ENCODE measurements at places on chromosomes 16 and 17.

- DNase-seq, result no peak
Measured at GRCh38 chr16:25501530-25502255, 190.1 kb upstream of the HS3ST4 start.

GRCh38 chr17:50149091-50149416 is 1.4 kb downstream of the PPP1R9B start:
- DNase-seq, result no peak

GRCh38 chr16:24837969-24838368 is 7.8 kb upstream of the SLC5A11 start:
- no peak for DNase-seq

GRCh38 chr16:69669577-69669976 is 56.8 kb downstream of the NQO1 start:
- DNase-seq, result no peak

- DNase-seq, result no peak
Measured at GRCh38 chr17:29571883-29572681, 3.6 kb downstream of the TP53I13 start.

- no peak for DNase-seq
Measured at GRCh38 chr16:6019490-6019991, 921.9 kb upstream of the EEF2KMT start.

DNA sequence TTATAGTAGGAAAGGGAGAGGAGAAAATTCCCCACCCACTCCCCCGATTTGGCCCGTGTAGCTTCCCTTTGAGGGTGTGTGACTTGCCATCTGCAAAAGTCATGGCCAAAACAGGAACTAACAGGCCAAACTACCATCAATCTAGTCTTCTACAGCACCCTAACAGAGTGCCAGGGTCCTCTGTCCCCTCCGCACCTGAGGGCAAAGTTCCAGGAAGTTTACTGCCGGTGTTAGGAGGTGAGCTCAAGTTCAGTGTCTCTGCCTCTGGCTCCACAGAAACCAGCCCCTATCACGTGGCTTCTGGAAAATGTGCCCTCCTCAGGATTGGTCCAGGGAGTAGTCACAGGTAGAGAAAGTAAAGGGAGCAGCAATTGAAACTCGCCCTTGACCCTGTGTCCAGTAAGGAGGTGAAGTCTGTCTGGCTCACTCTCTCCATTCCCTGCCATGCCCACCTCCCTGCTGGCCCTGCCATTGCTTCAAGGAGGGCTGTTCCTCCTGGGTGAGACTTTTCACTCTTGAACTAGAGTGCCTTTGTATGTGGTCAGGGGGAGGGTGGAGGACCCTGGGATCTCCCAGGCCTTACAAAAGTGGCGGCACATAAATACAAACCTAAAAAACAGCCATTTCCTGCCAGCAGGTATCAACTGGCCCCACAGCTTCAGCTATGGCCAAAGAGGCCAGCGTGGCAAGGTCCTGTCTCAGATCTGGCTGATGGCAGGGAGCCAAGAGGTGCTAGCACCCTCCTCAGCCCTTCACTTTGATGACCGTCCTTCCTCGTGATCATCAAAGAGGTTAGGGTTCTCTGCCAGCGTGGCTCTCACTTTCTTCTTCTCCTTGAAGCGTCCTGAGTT is 5.3 kb downstream of the PRR15L start:
- no peak for DNase-seq

DNA sequence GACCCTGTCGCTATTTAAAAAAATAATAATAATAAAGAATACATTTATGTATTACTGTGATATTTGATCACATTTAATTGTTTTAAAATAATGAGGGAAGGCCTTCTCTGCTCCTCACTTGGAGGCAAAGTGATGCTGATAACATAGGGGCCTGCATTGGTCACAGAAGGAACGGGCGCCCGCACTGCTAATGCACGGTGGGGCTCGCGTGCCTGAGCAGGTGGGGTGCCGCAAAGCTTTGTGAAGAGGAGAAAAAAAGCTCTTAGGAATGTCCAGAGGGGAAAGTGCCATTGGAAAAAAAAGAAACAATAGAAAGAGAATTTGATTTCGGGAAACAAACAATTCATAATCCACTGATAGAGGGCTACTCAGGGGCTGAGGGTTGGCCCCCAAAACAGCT is 143.8 kb downstream of the ZNF423 start:
- DNase-seq, result no peak

DNA sequence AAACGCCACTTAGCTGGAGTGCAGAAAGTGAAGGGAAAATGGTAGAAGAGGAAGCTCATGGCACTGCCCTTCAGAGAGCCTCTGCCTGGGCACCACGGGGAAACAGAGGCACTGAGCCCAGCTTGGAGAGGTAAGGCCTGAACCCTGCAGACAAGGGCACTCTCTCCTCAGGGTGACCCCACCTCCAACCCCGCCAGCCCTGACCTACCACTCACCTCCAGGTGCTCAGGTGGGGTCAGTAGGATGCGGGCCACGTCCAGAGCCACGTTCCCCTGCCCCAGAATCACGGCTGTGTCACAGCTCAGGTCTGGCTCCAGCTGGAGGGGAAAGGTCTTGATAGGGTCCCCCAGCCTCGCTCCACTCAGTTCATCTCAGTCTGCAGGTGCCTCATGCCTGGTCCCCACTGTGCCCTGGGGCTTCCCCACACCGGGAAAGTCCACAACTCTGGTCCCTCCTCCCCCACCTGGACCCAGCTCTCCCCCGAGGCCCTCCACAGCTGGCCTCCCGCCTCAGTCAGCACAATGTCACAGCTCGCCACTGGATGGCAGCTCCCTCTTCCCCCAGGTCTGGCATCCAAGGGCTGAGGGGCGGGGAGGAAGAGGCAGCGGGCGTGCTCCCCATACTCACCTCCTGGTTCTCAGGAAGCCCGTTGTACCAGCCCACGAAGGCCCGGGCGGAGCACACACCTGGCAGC is 6.0 kb upstream of the GRIN2C start:
- DNase-seq, result no peak

DNA sequence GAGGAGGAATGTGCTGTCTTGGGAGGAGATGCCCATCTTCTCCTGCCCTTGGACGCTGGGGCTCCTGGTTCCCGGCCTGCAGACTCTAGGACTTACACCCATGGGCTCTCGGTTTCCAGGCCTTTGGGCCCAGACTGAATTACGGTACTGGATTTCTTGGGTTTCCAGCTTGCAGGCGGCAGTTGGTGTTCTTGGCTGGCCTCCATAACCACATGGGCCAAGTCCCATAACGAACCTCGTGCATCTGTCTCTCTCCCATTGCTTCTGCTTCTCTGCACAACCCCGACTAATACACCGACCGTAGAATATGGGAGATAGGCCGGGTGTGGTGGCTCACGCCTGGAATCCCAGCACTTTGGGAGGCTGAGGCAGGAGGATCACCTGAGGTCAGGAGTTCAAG is 162.6 kb downstream of the SDK2 start:
- DNase-seq, result no peak

DNA sequence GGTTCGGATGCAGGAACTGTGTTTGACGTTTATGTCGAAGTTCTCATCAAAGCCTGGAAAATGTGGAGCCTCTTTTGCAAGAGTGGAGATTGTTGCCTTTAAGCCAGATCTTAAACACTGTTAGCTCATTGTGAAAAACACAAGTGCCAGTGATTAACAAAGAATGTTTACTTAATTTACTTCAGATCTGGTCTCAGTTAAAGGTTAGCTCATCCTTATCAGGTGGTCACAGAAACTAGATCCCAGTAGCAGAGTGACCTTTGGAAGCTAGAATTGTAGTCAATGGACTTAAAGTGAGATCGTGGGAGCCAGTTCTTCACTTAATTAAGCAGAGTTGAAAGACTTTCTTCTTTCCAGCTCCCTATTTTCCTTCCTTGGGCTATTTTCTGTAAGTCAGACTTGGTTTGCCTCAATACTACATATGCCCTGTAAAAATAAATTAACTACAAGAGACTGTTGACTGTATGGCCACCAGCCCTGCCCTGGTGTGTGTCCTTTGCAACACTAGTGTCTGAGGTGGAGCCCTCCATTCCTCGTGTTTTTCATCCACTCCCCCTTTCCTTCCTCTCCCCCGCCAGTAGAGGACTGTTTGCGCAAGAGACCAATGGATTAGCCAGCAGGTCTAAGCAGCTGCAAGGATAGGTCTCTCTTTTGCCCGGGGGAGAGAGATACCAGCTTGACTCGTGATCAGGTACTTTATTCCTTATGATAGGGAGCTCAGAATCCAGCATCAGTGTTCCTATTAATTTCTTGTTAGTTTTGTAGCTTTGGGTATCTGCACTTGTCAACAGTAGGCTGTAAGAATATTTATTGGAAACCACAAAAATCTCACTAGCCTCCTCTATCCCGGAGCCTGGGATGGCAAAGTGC is 20.2 kb downstream of the FBXO39 start:
- DNase-seq, result no peak

DNA sequence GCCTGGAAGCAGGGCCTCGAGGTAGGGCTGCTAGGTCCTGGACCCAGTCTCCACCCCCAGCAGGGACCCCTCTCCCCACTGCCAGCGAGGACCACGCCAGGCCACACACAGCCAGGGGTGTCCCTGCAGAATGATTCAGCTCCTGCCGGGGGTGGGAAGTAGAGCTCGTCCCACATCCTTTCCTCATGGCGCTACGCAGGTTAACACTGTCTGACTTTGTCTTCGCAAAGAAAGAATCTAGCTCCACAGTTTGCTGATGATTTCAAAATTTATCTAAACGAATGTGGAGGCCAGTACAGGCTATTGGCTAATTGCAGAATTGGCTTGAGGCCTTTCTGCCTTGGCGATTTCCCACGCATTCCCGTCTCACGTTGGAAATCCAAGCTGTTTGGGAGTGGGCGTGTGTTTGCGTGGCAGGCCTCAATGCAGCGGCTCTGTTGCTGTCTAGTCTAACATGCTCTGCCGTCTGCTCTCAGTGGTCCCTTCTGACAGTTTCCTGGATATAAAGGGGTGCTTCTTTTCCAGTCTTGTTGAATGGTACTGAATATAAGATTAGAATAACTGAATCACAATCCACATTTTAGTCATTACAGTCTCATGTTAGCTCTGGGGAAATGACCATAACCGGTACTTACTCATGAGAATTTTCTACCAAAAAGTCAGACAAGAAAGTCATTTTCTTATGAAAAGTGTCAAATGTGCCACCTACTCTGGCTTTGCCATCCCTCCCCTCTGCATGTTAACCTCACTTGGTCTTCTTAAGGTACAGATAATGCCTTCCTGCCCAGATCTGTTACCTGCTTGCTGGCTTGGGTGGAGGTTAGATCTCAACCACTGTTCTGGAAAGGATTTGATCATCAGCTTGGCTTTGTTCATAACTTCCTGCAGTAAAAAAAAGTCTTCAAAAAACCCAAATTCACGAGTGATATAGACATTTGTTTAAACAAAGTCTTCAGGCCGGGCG is 252.4 kb downstream of the NTN1 start:
- no peak for DNase-seq

DNA sequence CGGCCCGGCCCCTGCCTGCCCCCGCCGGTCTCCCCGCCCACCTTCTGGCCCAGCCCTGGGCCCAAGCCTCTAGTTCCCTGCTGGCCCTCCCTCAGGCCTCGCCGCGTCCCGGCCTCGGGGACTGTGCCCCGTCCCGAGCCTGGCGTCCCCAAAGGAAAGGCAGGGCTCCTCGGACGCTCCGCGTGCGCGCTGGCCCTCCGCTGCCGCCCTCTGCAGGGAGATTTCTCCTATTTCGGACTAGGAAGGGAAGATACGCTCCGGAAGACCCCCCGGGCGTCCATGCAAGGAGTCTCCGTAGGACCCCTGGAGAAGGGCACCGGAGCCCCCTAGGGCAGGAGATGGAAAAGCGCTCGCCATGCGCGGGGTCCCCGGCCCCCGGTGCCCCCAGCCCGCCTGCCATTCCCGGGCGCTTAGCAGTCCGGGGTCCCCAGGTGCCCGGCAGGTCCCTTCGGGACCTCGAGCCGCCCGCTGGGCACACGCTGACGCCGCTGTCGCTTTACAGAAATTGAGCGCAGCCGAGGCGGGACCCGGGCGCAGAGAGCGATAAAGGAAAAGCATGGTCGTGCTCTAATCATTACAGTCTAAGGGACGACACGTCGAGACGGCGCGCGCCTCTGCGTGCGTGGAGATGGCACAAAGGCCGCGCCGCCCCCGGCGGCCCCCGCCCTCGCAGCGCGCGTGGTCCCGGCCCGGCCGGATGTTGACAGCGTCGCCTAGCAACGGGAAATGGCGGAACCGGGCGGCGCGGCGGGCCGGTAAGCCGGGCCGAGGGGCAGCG is at the start of gene CCDC40:
CCDC40 (plus strand) TSS at position 706 of the 778 bp plus-strand sequence; CDS start at position 727, 21 bp downstream.
- peak; percentile 63 for DNase-seq

DNA sequence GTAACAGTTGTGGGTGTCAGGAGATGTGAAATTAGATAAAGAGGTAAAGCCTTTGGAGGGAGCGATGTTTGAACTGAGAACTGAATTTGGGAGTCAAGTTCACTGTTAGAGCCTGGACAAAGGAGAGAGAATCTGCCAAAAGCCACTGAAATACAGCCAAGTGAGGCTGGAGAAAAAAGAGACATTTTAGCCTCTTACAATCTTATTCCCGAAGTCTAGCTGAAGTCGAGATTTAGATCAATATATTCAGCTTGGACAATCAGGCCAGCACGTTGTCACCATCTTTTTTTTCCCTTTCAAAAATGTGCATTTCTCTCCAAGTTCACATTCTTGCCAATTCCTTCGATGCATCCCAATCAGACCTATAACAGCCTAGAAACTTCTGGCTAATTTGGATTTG is 312.2 kb downstream of the RBFOX1 start:
- no peak for DNase-seq

DNA sequence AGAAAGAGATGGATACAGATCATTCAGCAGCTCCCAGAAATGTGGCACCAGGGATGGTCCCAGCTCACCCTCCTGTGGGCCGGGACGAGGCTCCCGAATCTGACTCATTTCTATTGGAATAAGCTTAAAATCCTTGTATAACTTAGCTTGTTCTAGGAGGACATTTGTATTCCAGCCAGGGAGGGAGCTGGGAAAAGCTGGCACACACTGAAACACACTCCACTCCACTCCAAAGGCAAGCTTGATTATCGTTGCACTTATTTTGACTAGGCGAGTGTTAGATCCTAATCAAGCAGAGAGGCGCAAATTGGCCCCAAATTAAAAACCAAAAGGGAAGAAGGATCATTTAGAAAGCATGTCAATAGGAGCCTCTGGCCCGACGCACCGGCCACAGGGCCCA is 339.5 kb downstream of the HS3ST4 start:
- no peak for DNase-seq

- peak; percentile 12 for DNase-seq
Measured at GRCh38 chr17:69448431-69449102, 34.1 kb downstream of the MAP2K6 start.

DNA sequence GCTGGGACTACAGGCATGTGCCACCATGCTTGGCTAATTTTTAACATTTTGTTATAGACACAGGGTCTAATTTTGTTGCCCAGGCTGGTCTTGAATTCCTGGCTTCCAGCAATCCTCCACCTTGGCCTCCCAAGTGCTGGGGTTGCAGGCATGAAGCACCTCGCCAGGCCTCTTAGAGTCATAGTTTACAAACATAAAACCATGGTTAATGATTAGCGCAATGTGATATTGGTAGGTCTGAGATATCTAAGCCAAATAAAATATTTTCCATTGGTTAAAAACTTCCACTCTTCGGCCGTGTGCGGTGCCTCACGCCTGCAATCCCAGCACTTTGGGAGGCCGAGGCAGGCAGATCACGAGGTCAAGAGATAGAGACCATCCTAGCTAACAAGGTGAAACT is 16.6 kb downstream of the TXNDC11 start:
- DNase-seq, result no peak

GRCh38 chr16:86987746-86988670 is 329.2 kb downstream of the C16orf95 start:
- DNase-seq, result no peak

GRCh38 chr17:27321372-27321771 is 27.5 kb downstream of the WSB1 start:
- DNase-seq, result no peak

Measured in kidney capillary endothelial cell (primary cell).